GM12891 (cell line): ENCODE measurements at places on chromosomes 12 and 14.

GRCh38 chr14:71336489-71337192 lies 429.4 kb downstream of the PCNX1 start:
- no peak for DNase-seq

- no peak for DNase-seq
Observed at GRCh38 chr14:63952933-63953437, 100.2 kb downstream of the SYNE2 start.

DNA sequence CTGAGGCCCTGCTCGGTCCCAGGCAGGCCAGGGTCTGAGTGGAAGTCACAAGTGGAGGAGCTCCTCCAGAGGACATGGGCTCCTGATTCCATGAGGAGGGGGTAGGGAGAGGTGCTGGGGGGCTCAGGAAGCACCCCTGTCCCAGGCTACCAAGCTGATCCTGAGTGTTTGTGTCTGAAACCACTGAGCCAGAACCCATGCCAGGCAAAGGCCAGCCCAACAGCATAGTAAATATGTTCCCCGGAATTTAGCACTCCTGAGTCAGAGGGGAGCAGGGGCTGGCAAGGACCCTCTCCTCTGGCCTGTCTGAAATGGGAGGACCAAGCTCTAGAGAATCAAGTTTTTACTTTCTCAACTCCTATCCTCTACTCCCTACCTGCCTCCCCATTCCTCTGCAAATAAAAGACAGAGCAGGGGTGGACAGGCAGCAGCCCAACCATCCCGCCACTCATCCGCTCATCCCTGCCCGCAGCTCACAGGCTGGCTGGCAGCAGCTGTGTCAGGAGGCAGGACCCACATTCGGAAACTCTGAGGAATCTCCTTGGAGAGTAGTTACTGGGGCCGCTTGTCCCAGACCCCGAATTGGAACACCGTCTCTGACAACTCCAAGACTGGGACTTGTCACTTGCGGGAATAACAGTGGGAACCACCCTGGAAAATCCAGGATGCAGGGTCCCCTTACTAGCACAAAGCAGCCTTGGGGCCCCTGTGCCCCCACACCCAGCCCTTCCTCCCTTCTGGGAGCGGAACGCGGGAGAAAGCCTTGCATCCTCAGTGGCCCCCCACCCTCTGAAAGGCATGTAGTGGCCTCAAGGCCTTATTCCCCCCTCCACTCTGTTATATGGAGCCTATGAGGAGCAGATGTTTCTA lies 102.5 kb downstream of the ZFP36L1 start:
- DNase-seq, result no peak

GRCh38 chr12:88778064-88778463 lies 197.8 kb upstream of the KITLG start:
- no peak for DNase-seq

DNA sequence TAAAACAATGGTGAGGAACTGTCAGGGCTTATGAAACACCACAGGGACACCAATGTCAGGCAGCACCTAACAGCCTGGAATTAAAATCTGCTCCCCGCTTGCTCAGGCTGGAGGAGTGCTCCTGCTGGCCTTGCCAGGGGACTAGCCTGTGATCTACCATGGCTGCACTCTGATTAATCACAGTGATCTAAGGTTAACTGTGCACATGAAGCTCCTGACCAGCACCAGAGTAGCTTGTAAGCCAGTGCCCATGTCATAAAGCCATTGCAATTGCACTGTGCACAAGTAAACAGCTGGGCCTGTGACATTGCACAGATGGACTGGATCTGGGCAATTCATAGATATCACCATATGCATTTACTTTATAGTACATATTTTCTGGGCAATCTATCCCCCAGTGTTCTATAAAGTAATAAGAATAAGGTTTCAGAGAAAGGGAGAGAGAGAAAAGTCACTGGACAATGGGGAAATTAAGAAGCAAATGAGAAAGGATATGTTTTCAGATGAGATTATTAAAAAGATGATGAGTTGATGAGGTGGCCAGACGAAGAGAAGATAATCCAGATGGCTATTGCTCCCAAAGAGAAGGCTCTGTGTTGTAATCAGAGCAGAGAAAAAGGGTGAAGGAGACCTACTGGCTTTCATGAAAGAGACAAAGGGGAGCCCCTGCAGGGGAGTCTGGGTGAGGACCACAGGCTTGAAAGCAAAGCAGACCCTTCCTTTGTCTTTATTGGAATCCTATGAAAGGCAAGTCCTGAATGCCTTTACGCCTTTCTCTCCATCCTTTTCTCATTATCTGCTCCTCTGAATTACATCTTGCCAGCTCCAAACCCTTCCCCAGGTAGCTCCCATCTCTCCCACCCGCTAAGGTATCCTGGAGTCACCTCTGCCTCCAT lies 145.8 kb downstream of the SLC38A6 start:
- DNase-seq, result no peak

GRCh38 chr14:94171208-94171607 lies 2.9 kb upstream of the PPP4R4 start:
- DNase-seq, result no peak

GRCh38 chr12:90858252-90858651 lies 96.7 kb downstream of the CCER1 start:
- no peak for DNase-seq

DNA sequence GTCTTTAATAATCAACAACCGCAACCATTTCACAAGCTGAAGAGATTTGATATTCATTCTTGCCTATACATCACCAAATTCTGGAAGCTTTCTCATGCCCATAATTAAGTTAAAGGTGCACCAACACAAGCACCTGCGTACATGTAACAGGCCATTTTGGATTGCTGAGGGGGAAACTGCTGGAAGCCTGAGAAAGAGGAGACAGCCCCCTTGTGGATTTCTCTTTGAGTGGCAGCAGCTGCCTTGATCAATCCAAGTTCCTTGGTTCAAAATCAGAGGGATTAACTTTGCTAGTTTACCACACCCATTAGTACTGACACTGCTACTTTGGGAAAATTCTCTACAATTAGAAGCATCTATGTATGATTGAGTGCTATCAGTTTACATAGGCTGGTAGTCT lies 321.1 kb downstream of the NOVA1 start:
- no peak for DNase-seq

DNA sequence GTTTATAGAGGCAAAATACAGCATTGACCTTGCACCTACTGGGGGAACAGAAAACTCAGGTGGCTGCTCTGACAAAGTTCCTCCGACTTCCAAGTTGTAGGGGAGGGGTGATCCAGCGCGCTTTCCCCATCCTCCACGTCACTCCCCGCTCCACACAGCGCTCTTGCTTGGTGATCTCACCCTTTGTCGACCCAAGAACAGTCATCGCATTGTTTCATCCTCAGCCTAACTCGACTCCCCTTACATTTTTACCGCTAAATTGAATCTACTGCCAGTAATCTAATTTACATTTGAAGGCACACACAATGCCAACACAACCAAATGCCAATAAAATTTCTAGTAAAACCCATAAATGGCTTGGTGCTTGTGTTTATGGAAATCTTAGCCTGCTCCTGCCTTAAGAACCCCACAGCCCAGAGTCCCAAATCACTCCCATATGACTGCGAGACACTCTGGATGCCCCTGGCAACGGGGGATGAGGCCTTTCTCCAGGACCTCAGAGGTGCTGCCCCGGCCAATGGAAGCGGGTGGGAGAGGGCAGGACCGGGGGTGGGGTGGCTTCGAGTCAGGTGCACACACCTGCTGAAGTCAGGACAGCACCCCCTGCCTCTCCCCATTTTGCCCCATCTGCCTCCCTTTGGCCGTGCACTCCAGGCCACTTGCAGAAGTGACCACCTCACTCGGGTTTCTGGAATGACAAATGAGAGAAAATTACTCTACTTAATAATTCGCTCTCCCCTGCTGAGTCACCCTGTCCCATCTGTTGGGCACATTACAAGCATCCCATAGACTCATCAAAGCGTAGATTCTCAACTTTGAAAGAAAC lies 98.2 kb upstream of the GSC start:
- no peak for DNase-seq

- DNase-seq, result no peak
Observed at GRCh38 chr12:25942709-25943108, 15.8 kb upstream of the RASSF8 start.

DNA sequence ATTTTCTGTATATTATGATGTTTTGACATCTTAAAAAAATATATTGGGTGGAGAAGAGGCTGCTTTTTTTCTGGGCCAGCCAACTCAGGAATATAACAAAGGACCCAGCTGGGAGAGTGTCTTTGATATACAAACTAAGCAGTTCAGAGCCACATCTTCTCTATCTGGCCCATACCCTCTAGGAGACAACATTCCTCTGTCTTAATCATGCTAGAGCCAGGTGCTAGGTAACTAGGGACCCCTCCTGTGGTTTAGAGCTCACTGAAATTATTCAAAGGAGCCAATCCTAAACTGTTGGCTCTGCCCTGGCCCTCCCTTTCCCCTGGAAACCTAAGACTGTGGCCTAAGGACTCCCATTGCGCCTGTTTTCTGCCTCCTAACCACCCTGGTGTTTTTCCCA lies 193.1 kb upstream of the DIO2 start:
- no peak for DNase-seq

GRCh38 chr14:77378701-77379100 lies 1.5 kb downstream of the SAMD15 start:
- no peak for DNase-seq

DNA sequence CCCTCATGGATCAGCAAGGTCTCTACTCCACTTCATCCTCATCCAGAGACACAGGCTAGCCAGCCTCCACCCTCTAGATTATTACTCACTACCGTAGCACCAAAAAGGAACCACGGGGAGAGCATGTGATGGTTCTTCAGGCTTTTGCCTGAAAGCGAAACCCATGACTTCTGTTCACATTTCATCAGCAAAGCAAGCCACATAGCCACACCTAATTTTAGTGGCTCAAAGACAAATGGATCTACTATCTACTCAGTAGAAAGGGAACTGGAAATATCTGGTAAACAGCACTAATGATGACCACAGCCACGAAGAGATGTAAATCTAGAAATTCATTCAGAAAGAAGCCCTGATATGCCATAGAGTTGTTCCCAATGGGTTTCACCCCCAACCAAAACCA lies 51.4 kb downstream of the VCPKMT start:
- peak; percentile 45 for DNase-seq

DNA sequence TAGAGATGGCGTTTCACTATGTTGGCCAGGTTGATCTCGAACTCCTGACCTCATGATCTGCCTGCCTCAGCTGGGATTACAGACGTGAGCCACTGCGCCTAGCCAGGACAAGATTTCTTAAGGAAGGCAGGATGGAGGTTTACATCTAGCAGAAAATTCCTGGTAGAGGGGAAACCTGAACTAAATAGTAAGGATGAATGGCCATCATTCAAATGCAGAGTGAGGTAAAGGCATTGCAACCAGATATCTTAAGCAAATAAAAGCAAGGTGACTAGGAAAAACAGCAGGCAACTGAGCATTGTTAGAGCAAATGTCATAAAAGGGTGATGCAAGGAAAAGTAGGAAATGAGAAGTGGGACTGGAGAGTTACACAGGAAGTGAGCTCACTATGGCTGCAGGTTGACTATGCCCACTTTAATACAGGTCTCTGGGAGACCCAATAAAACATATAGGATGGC lies 133.0 kb downstream of the SOX5 start:
- no peak for DNase-seq

GRCh38 chr14:95299271-95299670 lies 20.4 kb downstream of the CLMN start:
- DNase-seq, result no peak

GRCh38 chr14:37972941-37973887 lies 234.5 kb upstream of the SSTR1 start:
- DNase-seq, result no peak

GRCh38 chr14:86039176-86039575 lies 509.2 kb downstream of the FLRT2 start:
- DNase-seq, result no peak

DNA sequence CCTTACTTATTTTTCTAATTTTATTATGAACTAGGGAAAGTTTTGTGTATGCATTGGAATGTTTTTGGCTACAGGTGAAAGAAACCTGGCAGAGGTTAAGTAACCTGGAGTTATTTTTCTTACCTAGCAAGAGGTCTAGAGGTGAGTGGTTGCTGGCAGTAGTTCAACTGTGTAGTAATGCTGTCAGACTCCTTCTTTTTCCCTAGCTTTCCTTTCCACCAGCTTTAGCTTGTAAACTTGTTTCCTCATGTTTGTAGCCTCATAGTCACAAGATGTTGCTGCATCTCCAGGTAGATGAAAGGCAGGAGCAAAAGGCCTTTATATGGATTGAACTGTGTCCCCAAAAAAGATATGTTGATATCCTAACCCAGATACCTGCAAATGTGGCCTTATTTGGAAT lies 105.1 kb upstream of the AMIGO2 start:
- DNase-seq, result no peak

- no peak for DNase-seq
Observed at GRCh38 chr14:22403296-22403695, 185.7 kb downstream of the DAD1 start.

DNA sequence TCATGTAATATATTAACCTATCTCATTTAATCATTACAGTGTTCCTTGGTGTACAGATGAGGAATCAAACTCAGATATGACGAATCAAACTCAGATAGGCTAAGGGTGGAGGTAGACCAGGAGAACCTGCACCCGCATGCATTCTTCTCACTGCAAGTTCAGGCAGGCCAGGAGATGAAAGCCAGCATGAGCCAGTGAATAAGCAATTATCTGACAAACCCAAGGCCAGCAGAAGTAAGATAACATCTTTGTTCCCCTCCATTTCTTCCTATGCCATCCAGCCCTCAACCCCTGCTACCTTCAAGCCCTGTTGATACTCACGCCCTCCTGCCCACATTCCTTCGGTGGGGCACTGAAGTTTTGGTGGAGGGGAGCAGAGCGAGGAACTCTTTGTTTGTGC lies 152.2 kb downstream of the ETV6 start:
- no peak for DNase-seq

DNA sequence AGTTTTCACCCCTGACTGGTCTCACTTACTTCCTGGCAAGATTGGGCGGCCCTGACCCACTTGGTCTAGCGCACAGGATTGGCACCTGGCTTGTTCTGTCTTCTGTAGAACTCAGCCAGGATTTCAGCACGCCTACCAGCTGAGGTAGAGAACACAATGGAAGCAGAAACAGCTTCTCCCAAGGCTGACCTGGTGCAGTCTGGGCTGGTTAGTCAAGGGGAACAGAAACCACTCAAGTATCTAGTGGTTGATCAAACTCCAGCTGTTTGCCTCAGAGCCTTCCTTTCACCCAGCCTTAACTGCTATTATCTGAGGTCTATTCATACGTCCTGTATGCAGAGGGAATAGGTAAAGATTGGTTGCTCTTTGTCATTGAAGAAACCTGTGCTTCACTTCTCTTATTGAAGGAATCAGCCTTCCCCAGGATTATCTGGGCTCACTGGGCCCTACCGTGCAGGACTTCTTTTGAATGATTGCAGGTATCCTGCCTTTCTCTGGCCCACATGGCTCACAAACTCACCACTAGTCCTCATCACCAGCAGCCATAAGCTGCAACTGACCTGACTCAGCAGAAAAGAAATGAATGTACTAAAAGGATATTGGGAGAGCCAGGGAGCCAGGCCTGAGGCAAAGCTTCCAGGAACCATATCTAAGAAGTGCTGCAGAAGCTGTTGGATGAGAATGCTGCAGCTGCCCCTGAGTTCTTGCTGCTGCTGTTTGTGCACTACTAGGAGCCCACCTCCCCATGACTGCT lies 2.5 kb upstream of the PLEKHD1 start:
- DNase-seq, result peak; percentile 64

GRCh38 chr12:46886541-46887041 lies 60.8 kb upstream of the SLC38A4 start:
- no peak for DNase-seq

GRCh38 chr12:104708891-104709290 lies 249.2 kb downstream of the SLC41A2 start:
- DNase-seq, result no peak

- DNase-seq, result no peak
Observed at GRCh38 chr12:51818566-51819300, 29.8 kb downstream of the FIGNL2 start.
